ENCODE measurements at places on chromosomes 6 and 20.

DNA sequence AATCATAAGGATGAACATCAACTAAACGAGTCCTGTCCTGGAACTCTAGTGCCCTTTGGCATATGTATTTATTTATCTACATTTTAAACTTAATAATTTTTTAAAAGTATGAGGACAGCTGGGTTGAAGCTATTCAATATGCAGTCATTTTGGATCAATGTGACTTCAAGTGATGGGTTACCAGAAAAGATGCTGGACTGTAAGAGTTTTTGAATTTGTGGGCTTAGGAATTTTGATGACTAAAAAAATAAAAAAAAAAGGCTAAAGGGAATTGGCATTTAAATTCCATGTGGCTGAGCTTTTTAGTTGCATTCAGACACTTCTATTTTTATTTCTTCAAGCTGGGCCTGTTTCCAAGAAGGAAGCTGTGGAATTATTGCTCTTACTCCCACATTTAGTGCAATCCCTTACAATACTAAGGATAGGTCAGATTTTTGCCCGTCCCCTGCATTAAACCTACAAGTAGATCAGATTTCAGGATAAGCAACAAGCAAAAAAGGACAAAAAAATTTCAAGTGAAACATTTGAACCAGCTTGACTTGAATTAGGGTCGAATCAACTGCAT is 704.2 kb upstream of the CITED2 start:
- no peak for DNase-seq

- no peak for DNase-seq
Observed at GRCh38 chr6:167849846-167850459, 23.2 kb downstream of the AFDN start.

DNA sequence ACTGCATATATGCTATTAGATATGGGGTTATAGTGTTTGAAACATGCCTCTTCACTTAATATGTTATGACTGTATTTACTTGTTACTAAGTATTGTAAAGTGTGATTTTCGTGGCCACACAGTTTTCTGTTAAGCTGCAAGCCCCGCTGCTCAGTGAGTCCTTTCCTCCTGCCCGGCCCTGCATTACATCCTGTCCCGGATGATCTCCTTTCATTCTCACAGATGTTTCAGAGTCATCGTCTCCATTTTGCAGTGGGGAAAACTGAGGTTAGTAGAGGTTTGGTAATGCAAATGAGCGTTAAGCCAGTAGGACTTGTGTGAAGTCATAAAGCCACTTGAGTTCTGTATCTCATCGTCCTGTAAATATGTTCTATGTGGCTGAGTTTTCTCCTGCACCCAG is 155.5 kb downstream of the CFAP61 start:
- DNase-seq, result no peak

DNA sequence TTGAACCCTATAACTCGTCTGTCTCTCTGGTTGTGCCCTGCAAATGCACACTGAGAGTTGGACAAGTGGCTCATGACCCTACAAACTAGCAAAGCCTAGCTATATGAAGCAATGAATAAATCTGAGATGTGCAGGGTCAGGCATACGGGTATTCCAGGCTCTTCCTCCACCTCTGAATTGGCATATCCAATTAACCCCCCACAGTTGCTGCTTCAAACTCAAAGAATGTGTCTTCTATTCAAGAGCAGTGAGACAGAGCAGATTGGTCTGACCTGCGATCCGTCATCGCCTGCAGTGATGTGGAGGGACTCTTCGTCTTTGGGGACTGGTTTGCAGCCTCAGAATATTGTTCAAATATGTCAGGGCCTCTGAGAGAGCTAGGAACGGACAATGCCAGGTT is 59.8 kb downstream of the LAMP5 start:
- DNase-seq, result no peak

- no peak for DNase-seq
Observed at GRCh38 chr20:35287509-35288324, 3.1 kb upstream of the EIF6 start.

DNA sequence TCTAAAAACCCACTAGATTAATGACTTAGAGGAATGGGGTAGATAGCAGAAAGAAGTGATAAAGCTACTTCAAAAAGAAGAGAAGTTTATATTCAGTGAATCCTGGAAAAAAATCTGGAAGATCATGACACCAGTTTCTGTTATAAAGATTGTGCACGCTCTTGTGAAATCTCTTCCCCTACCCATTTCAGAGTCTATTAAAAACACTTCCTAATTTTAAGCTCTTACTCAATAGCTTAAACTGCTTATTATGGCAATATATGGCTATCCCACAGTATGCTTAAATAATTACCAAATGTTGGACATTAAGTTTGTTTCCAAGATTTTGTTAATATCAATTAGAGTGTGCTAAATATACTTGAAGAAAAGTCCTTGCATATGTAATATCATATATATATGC is 585.3 kb upstream of the MAN1A1 start:
- DNase-seq, result no peak

- DNase-seq, result no peak
Observed at GRCh38 chr6:4928426-4928825, 75.4 kb downstream of the RPP40 start.

- DNase-seq, result no peak
Observed at GRCh38 chr6:45587229-45588060, 209.7 kb upstream of the SUPT3H start.

GRCh38 chr6:52015953-52016352 is 71.5 kb downstream of the PKHD1 start:
- no peak for DNase-seq

GRCh38 chr20:61845233-61845671 is 220.4 kb downstream of the TAF4 start:
- no peak for DNase-seq

DNA sequence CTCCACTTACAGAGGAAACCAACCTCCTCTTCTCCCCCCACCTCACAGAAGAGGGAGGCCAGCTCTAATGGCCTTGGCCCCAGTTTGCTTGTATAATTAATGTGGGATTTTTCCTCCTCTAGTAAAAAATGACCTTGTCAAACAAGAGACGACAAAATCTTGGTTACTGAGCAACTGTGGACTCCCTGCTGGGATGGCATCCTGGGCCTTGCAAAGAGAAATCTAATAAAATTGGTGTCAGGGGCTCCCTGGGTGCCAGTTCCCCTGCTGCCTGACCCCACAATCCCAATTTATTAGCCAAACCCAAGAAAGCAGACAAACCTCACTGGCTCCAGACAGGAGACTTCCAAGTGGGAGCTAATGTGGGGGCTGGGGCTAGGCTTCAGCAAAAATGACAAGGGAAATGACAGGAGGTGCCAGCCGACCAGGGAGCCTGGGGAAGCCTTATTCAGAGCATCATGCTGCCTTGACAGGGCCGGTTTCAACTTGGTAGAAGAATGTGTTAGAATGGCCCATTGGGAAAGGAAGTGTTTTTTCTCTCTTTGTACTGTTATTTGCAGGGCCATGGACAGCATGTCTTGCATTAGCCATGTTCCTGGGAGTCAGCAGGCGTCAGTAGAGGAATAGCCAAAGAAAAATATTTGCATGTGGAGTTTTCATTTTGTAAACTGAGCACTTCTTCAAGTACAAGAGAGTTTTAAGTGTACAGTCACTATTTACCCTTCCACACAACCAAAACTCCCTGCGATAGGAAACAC is 816.9 kb downstream of the DHX35 start:
- DNase-seq, result no peak

GRCh38 chr6:119426619-119427018 is 77.1 kb upstream of the MAN1A1 start:
- DNase-seq, result no peak

DNA sequence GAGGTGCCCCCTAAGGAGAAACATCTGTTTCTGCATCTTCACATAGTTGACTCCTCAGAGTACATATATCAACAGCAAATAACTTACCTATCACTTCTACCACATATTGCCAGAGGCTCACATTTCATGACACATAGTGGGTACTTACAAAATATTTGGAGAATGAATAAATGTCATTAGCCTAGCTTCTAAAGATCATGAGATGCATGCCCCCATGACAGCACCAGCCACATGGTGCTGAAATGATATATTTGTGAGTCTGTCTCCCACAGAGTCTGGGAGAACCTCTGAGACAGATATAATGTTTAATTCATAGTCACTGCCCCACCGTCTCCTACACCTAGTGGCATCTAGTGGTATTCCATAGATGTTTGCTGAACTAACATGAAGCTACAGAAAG is 555.6 kb downstream of the KIF16B start:
- DNase-seq, result no peak

GRCh38 chr6:56593801-56594318 is 48.8 kb downstream of the DST start:
- no peak for DNase-seq
